HT-29 (cell line): ENCODE measurements at places on chromosomes 16 and 17. TPM values are rescaled to one million over a fixed set of nuclear protein-coding genes. Genes with fewer than 3 reads are reported as not detected.

DNA sequence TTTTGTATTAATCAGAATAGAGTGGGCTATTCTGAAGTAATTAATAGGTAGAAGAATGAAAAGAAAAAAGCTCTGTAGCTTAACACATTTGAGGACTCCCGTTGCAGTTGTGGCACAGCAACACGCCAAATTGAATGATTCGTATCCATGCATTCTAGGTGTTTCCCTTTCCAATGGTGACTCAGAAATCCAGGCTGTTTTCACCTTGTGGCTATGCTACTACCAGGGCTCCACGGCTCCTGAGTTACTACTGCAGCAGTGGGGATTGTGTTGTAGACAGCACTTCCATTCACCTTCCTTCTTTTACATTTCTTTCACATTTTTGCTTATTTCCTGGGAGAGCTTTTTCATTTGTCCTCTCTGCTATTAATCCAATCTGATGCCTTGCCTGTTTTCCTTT lies 1616.4 kb downstream of the CDH8 start:
- DNase-seq: no peak

DNA sequence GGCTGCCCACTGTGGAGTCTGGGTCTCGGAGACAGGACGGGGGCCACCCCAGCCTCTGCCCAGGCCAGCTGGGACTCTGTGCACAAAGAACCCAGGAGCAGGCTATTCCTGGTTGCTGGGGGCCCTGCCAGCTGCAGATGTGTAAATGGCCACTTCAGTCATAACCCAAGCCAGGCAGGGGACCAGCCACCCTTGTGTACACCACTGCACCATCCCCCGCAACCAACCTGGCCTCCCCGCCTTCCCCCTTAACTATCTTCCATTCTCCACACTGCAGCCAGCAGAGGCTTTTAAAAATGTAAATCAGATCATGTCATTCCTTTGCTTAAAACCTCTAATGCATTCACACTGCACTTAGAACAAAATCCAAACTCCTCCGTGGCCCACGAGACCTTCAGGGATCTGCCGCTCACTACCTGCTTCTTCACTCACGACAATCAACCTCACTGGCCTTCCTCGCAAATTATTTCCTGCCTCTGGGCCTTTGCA lies 28.3 kb downstream of the RTN4RL1 start:
- DNase-seq: no peak

GRCh38 chr16:55930036-55930435 lies 54.9 kb upstream of the CES5A start:
- DNase-seq: no peak

GRCh38 chr16:87414251-87414680 lies 22.1 kb downstream of the MAP1LC3B start:
- DNase-seq: no peak

GRCh38 chr16:50269769-50270509 lies 3.6 kb downstream of the ADCY7 start:
- no peak for DNase-seq

- no peak for DNase-seq
Measured at GRCh38 chr17:80779961-80780380, 211.7 kb upstream of the CHMP6 start.

DNA sequence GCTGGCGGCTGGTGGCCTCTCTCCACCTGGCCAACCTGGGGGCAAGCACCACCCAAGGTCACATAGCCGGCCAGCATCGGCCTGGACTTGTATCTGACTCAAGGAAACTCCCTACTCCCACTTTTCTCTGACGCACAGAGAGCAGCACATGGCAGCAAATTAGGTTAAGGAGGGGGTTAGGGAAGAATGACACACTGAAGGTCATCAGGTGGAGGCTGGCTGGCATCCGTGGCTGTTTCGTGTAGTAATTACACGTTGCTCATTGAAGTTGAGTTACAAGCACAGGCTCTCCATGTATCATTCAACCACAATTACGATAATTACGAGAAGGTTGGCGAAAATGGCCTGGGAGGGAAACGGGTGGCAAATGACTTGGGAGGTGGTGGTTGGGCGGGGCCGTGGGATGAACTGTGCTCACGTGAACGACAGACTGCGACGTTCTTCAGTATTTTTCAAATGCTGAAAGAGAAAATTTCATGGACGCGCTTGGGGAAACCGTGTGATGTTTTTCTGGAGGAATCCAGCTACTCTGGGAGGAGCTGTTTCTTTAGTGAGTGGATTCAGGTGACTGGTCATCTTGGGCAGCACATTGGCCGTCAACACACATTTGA lies 4.0 kb upstream of the METRNL start:
- DNase-seq: no peak

DNA sequence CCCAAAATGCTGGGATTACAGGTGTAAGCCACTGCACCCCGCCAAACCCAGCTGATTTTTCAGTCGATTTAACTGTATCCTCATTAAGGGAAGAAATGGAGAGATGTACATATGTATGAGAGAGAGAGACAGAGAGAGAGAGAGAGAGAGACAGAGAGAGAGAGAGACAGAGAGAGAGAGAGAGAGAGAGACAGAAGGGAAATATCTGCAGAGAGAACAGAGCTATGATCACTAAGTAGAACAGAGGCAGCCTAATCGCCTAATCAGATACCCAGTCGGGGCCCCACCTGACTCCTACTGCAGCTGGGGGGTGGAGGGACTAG lies 70.0 kb downstream of the RBBP6 start:
- DNase-seq: no peak

DNA sequence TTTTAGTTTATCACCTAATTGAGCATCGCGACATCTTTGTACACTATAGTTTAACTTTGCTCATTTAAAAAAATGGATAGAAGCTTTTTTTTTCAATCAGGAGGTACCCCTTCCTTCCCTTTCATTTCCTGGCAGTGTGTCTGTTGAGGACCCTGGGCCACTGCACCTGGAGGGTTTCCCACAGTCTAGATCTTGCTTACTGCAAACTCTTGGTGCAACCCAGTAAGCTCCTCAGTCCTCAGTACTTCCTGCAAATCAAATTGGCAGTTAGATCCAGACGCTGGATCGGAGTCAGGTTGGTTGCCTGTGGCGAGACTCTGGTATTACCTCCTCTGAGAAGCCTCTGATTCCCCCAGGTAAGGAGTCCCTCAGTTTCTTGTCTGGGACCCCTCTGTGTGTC lies 162.0 kb downstream of the RAB11FIP4 start:
- DNase-seq: no peak

- DNase-seq: no peak
Measured at GRCh38 chr16:1781254-1781653, 1.1 kb downstream of the SPSB3 start.

DNA sequence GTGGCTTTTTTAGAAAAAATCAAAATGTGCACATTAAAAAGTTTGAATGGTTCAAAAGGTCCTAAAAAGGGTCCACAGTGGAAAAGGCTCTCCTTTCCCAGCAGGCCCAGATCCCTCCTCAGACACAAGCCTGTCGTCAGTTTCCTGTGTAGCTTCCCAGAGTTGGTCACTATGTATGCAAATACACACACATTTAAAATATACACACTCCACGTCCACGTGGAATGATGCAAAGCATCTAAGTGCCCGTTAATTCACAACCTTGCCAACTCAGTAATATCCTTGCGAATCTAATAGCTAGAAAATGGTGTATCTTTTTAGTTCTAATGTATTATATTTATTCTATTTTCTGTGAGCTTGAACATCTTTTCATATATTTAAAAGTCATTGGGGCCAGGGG lies 17.7 kb downstream of the NLRC5 start:
- no peak for DNase-seq

- DNase-seq: peak; percentile 76
Measured at GRCh38 chr17:18362698-18363100, 651 bp downstream of the SHMT1 start.

DNA sequence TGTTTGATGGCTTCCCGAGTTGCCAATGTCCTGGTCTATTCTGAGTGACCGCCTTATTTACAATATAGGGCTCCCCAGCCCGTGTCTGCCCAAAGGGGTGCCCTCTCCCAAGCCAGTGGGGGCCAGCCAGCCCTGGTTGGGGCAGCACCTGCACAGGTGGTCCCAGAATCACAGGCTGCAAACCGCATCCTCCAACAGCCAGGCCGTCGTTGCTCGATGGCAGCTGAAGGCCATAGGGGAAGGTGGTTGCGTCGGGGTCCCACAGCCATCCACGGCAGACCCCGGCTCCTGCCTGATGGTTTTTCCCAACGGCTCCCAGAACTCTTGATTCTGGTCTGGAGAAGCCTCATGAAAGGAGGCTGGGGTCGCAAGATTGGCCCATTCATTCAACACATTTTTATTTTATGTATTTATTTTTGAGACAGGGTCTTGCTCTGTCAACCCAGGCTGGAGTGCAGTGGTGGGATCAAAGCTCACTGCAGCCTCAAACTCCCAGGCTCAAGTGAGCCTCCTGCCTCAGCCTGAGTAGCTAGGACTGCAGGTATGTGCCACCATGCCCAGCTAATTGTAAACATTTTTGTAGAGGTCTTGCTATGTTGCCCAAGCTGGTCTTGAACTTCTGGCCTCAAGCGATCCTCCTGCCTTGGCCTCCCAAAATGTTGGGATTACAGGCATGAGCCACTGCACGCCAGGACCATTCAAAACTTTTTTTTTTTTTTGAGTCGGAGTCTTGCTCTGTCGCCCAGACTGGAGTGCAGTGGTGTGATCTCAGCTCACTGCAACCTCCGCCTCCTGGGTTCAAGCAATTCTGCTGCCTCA lies 79.0 kb upstream of the TOB1 start:
- no peak for DNase-seq

DNA sequence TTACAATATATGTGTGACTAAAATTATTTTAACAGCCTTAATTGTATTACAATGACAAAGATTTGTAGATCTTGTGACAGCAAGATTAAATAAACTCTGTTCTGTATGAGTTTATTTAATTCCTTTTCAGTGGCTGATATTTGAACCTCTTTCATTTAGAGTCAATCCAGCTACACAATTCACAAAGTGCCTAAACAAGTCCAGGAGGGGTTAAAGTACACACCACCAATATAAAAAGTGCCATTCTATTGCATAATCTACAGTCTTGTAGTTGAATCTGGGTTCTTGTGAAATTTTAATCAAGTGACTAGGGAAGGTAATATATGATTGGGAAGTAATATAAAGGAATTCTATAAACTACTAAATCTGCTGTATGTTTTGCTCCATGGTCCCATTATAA lies 3.9 kb upstream of the NFAT5 start:
- DNase-seq: no peak

GRCh38 chr16:69444873-69445517 lies 20.6 kb downstream of the CYB5B start:
- DNase-seq: no peak

DNA sequence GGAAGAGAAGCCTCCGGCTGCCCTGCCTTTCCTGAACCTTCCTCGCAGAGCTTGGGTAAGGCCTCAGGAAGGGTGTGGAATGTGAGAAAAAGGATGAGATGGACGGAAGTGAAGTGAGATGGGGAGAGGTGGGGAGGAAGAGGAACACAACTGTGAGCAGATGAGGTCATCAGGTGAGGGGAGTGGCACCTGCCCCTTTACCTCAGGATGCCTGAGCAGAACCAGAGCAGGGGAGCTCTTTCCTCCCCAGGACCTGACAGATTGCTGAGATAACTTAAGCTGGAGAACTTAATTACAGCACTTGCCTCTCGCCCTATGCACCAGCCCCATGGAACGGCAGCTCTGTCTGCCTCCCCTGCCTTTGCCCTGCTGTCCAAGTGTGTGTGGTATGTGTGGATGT lies 29.8 kb downstream of the TMEM132E start:
- DNase-seq: no peak

- no peak for DNase-seq
Measured at GRCh38 chr16:23343643-23344612, 41.8 kb downstream of the SCNN1B start.

GRCh38 chr17:33267271-33267790 lies 25.8 kb downstream of the ASIC2 start:
- no peak for DNase-seq

- DNase-seq: no peak
Measured at GRCh38 chr16:65509172-65509571, 387.3 kb upstream of the CDH11 start.

DNA sequence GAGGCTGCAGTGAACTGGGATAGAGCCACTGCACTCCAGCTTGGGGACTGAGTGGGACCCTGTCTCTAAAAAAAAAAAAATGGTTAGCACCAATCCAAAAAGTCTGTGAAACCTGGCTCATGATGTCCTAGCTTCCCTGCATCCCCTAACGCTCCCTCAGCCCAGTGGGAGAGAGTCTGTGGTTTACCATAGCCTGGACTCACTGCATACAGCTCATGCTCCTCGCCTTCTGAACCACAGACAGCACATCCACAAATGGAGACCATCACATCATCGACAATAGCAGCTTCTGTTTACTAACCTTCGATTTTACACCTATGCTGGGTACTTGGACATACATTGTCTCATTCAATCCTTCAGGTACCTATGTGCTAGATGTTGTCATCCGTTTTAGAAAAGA lies 43.6 kb downstream of the NLRC5 start:
- DNase-seq: no peak

DNA sequence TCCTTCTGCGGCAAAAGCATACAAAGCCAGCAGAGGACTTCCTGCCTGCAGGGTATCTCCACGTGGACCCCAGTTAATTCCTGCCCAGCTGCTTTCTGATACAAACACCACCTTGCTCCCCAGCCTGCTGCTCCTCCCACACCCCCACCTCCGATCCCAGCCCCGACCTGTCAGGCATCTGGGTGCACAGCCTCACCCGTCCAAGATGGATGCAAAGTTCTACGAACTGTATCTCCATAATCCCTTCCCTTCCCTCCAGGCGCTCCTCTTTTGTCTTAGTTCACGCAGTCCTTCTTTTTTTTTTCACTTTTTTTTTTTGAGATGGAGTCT lies 15.6 kb upstream of the FOXJ1 start:
- no peak for DNase-seq

- no peak for DNase-seq
Measured at GRCh38 chr16:80836202-80836601, 31.8 kb upstream of the CDYL2 start.

Gene IGSF6
- not detected in 2 replicates for total RNA-seq

Gene PTX4
- 0.15 TPM in 1 of 2 replicates, not detected in the other for total RNA-seq

Gene SYNGR3
- 1.9 and 2.3 TPM in 2 replicates for total RNA-seq

Gene CDRT15L2
- not detected in 2 replicates for total RNA-seq

Gene DRG2
- 43.7 and 46.0 TPM in 2 replicates for total RNA-seq

Gene TPSG1
- 0.31 TPM in 1 of 2 replicates, not detected in the other for total RNA-seq

Gene KRT32
- not detected in 2 replicates for total RNA-seq

Gene ANKFN1
- 0.29 TPM in 1 of 2 replicates, not detected in the other for total RNA-seq
